ENCODE measurements at places on chromosomes 1 and 21. TPM values are rescaled to one million over a fixed set of nuclear protein-coding genes. Genes with fewer than 3 reads are reported as not detected.
A peak's percentile ranks its signal among the peaks of the same experiment; 100 is the strongest.

- DNase-seq, result no peak
Observed at GRCh38 chr1:119276558-119276957, 92.0 kb upstream of the HAO2 start.

GRCh38 chr1:100188617-100189016 lies 10.6 kb upstream of the LRRC39 start:
- no peak for DNase-seq

- DNase-seq, result no peak
Observed at GRCh38 chr21:41121785-41122415, 46.1 kb upstream of the BACE2 start.

- DNase-seq, result no peak
Observed at GRCh38 chr21:35727830-35728229, 332.5 kb downstream of the SETD4 start.

GRCh38 chr1:22196641-22197040 lies 53.7 kb upstream of the WNT4 start:
- no peak for DNase-seq

Gene LINGO4
- 1.6 TPM for total RNA-seq

DNA sequence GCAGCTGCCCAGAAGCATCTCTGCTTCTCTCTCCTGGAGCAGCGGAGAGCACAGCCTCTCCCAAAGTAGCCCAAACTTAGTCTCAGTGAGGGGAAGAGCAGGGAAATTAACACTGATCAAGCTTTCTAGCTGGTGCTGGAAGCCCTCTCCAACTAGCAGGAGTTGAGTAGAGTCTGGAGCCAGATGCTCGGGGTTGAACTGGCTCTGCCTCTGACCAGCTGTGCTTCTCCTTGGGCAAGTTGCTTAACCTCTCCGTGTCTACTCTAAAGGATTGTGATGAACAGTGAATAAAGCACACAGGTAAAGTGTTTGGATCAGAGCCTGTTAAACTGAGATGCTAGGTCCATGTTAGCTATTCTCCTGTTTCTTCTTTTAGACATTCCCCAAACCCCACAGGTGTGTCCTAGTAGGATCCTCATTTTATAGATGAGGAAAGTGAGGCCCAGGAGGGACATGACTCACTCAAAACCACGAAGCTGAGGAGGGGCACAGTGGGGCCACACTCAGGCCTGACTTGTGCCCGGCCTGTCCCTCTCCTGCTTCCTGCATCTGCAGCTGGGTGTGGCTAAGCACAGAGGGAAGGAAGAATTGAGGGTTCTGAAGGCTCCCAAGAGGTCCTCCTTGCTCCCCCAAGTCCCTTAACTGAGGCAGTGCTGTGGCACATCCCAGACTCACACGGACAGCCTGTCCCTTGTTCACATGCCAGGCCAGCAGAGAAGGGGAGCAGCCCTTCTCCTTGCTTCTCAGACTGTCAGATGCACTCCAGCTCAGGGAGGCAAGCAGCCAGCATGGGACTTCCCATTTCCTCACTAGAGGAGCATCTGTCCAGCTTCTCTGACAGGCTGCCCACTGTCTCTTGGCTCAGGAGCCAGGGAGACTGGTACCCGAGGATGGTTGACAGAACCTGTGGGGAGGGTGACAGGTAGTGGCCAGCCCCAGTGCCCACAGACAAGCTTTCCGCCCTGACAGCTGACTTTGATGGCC lies 152.0 kb upstream of the IGSF21 start:
- DNase-seq, result no peak

- peak; percentile 13 for DNase-seq
Observed at GRCh38 chr1:18581420-18581880, 49.2 kb upstream of the PAX7 start.

Gene ATXN7L2
- total RNA-seq, result 14.3 TPM

DNA sequence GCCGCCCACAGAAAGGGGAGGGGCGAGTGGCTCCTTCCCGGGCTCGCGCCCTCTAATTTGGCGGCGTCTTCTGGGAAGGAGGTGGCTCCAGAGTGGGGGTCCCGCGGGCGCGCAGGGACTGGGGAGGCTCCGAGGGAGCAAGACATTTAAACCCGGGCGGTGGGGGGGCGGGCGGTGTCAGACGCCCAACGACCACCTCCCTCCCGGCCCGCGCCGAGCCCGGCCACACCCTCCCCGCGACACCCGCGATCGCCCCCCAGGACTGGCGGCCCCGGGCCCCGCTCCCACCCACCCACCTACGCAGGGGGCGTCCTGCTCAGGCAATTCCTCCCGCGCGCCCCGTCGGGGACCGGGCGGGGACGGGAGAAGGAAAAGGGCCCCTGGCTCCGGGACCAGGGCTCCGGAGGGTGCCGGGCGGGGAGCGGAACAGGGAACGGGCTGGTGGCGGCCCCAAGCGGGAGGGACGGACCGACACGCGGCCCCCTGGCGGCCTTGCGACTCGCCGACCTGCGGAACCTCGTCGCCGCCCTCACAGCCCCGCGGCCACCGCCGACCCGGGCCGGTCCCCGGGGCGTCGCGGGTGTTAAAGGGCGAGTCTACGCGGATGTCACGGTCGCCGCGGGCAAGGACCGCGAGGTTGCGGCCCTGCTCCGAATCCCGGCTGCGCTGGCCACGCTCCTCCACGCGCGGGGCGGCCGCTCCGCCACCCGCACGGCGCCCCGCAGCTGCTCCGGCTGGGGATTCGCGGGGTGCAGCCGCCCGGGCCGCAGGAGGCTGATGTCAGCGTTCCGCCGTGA lies 94.0 kb upstream of the FMN2 start:
- no peak for DNase-seq

Gene CHIT1
- 0.13 TPM for total RNA-seq

DNA sequence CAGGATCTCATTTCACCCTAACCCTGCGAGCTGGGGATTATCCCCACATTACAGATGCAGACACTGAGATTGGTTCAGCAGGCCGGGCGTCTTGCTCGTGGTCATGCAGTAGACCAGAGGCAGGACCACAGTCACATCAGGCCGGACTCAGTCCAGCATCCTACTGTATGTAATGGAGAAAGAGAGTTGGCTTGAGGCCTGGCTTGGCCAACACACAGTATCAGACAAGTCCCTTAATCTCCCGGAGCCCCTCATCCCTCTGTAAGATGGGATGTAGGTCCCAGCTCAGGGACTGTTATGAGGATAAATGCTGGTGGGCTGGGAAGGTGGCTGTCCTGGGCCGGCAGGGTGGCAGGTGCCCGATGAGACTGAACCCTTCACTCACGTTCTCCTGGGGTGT lies 66.1 kb upstream of the ACTL8 start:
- no peak for DNase-seq

Gene TRAF3IP3
- total RNA-seq, result 288 TPM

- DNase-seq, result no peak
Observed at GRCh38 chr1:181077576-181078242, 10.8 kb upstream of the IER5 start.

- DNase-seq, result no peak
Observed at GRCh38 chr1:79040424-79041082, 34.0 kb upstream of the ADGRL4 start.

Gene PLA2G5
- total RNA-seq, result not detected

DNA sequence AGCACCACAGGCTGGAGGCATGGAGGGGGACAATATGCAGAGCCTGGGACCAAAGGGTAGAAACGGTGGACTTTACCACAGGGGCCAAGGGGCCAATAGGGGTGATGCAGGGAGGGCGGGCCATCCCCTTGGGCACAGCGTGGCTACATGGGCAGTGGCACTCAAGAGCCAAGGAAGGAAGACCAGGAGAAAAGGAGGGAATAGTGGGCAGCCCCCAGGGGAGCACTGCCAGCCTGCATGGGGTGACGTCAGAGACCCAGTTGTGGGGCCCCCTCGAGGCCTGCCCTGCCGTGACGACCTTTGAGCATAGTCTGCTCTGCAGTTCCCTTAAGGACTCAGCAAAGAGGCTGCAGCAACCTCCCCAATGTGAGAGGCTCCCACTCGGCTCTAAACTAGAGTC lies 95.5 kb upstream of the TMPRSS2 start:
- DNase-seq, result no peak

- DNase-seq, result no peak
Observed at GRCh38 chr1:53362270-53362669, 34.4 kb upstream of the LRP8 start.

DNA sequence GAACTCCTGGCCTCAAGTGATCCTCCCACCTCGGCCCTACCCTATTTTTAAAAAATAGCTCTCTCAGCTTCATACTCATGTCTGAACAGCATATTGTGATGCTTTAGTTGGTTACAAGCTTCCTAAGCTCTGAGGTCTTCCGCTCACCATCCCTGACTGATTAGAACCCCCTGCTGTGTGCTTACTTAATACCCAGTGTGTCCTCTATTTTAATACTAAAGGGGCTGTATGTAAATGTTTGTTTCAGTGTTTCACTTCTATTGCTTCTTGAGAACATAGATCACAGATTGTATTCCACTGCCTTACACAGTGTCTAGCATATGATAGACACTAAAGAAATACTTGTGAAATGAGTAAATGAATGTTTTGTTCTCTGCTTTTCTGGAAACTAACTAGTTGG lies 29.8 kb downstream of the ZYG11B start:
- DNase-seq, result no peak

Gene MYBPH
- not detected for total RNA-seq

DNA sequence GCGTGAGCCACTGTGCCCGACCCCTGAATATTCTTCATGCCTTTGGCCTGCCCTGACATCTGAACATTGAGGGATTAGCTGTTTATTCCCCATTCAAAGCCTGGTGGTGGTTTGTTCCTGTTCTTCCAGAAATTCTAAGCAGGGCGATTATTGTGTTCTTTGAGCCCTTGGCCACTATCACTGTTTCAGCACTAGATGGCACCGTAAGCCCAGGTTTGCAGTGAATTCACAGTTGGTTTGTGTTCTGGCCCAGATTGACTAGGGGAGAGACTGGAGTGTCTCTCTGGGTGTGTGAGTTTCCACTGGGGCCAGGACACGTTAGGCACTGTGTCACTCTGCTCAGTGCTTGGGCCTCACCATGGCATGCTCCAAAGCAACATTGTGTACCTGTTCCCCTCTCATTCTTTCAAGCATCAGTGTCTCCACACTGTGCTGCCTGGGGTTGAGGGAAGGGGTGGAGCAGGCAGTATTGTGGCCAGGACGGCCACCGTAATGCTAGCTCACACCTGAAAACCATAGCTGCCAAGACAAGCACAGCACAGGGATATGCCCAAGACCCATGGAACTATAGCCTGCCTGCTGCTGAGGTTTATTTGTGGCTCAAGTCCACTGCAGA lies 52.7 kb downstream of the PKN2 start:
- DNase-seq, result no peak

Gene MARK1
- not detected for total RNA-seq

Gene GFI1
- total RNA-seq, result 18.8 TPM
